ENCODE measurements at places on chromosomes 6 and 20.
A peak's percentile ranks its signal among the peaks of the same experiment; 100 is the strongest.

- DNase-seq: no peak
Observed at GRCh38 chr6:120681204-120681603, 653.1 kb downstream of the TBC1D32 start.

GRCh38 chr6:132587424-132587823 is 2.1 kb downstream of the TAAR5 start:
- no peak for DNase-seq

DNA sequence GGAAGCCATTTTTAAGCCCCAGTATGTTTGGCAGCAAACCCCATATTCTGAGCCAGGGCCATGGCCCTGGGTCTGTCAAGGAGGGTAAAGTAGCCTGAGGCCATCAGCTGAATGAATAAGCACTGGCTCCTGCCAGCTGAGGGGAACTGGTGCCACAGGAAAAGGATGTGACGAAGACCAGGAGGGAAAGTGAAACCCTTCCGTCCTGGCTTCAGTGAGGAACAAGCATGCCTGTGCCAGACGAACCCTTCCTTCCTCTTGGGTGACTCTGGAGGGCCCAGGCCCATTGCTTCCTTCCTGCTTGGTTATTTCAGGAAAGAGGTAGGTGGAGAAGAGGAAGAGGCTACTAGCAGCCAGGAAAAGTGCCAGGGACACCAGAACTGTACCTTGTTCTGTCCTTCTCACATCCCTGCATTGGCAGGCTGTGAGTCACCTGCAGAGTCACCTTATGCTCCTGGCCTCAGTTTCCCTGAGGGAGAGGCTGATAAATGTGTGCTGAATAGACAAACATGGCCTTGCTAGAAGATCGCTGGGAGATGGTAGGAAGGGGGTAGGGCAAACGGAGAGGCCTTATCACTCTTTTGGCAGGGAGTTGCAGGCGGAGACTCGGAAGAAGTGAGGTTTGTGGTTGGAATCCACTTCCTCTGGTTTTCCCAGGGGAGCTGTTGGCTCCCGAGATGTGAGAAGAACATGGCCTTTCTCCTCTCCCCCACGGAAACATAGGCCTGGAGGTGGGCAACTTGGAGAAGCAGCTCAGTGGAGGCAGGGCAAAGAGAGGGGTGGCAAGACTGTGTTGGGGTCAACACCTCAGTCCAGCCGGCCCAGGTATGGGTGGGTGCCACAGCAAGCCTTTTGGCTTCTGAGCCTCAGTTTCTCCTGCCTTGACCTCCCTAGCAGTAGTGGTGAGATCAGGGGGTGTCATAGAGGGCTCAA is 37.4 kb downstream of the COX4I2 start:
- DNase-seq: peak; percentile 27

DNA sequence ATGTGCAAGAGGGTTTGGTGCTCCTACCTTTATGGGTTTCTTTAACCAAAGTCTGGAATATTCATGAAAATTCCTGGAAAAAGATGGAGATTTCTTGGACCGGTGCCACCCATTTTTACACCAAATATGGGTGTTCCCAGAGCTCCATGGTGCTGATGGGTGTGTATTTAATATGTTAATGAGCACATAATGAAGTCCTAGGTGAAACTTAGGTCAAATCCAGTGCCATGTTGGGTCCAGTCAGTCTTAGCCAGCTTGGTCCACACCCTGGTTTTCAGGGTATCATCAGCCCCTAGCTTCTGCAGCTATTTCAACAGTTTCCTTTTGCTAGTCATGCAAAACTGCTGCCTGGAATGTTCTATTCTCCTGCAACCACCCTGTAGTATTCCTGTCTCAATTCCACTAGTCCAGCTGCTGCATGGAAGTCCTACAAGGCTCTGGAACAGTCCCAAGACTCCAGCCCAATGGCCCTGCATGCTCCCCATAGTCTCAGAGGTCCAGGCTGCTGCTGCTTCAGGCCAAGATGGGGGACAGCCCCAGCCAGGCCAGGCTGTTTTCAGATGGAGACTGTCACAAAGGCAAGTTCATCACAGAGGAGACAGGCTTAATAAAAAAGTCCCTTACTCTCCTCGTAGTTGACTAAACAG is 31.8 kb downstream of the CST9L start:
- DNase-seq: no peak

DNA sequence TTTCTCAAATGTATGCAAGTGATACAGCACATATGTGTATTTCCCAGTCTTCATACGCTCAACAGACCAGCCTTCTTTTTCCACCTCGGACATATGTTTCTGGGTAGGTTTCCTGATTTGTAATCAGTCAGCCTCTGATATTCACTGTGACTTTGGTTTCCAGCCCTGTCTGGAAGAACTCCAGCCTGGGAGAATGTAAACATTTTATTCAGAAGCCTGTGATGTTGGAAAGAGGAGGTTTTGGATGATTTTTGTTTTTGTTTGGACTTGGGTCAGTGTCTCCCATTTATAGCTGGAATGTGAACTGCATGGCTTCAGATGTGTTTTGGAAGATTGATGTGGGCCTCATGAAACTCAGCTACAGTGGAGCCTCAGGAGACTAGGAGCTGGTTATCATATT is 172.2 kb upstream of the CENPW start:
- DNase-seq: no peak

DNA sequence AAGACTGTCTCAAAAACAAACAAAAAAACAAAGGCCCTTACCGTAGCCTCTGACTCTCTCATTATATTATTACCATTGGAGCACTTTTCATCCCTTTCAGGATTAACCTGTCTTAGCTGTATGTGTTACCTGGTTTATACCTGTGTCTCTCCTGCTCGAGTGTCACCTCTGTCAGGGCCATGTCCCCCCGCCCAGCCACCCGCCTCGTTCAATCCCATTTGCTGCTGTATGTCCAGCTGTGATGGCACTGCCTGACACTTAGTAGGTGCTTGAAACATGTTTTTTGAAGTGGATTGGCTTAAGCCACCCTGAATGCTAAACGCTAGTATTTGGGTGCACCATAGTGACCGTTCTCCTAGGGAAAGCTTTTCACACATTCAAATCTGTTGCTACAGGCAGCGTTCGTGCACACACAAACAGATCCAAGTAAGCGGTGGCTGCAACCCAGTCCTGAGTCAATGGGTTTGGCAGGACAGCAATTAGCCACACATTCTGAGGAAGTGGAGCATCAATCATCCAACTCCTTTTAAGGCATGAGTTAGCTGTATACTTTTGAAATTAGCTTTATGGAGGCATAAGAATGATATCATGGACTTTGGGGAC is 98.9 kb upstream of the ZNF217 start:
- DNase-seq: no peak

GRCh38 chr6:17835784-17836183 is 129.1 kb upstream of the NUP153 start:
- no peak for DNase-seq

DNA sequence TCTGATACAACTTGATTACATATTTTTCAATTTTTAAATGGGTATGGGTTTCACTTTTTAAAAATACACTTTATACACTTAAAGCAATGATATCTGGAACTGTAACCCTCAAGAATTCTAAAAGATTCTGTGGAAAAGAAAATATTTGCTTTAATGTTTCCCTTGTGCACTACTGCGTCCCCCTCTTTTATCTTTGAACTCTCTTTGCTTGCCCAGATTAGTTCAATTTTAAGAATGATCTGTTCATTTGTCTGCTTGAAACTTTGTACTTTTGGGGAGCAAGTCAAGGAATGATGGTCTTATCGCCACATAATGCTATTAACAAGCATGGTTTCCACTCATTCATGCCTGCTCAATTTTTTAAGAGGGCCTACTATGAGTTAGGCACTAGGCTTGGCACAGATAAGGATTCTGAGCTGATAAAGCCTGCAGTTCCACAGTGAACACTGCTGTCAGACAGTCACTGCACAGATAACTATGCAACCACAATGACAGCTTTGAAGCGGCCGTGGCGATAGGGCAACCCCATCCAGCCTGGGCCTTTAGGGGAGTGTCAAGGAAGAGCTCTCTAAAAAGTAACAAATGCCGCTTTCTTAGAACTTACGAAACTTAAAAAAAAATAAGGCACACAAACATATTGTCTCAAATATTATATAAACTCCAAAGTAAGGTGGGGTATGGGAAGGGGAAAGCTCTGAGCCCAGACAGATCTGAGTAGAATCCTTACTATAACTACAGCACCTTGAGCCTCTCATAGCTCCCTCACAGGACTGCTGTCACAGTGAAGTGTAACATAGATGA is 29.7 kb downstream of the FYN start:
- peak; percentile 24 for DNase-seq

- no peak for DNase-seq
Observed at GRCh38 chr20:33026072-33026778, 5.2 kb upstream of the BPIFB6 start.

Measured in effector CD8-positive, alpha-beta T cell (primary cell).